Activated CD4-positive, alpha-beta T cell treated with anti-CD3 and anti-CD28 coated beads for 4 hours (primary cell): ENCODE measurements at places on chromosomes 16 and 17.

- DNase-seq = no peak
Measured at GRCh38 chr17:9484789-9485188, 90.8 kb downstream of the STX8 start.

GRCh38 chr17:6386041-6386630 lies 48.8 kb downstream of the AIPL1 start:
- no peak for DNase-seq

- no peak for DNase-seq
Measured at GRCh38 chr17:77286641-77287431, 146.1 kb downstream of the SEC14L1 start.

- no peak for DNase-seq
Measured at GRCh38 chr16:89168381-89169189, 3.0 kb upstream of the CDH15 start.

- DNase-seq = no peak
Measured at GRCh38 chr17:8345052-8345690, 5.5 kb downstream of the ODF4 start.

DNA sequence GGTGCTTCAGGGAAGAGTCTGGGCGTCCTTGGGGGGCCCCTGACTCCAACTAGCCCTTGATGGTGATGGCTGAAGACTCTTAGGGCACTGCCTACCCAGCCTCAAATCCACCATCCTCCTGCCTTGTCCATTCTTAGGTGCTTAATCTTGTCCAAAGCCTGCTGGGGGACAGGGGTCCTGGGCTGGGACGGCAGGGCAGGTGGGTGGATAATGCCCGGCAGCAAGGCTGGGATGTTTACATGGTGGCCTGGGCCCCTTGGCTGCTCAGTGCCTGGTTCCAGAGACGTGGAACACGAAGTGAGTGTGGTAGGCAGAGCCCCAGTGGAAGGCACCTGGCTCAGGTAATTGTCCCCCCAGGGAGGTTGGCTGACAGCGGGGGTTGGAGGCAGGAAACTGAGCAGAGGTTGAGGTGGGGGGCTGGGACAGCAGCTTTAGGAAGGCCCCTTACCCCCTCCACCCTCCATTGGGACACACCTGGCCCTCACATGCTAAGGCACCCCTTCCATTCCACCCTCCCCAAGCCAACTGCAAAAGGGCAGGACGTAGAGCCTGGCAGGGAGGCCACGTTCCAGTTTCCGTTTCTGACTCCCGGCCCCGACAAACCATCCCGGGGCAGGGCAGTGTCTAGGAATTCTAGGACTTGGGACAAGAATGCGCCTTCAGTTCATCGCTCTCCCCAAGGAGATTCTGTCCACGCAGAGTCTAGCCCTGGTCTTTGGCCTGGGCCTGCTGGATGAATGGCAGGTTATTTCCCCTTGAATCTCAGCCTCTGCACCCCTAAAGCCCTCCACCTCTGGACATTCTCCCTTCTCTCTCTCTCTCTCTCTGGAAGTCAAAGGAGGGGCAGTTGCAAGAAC lies 1.9 kb downstream of the FOXJ1 start:
- DNase-seq = no peak

DNA sequence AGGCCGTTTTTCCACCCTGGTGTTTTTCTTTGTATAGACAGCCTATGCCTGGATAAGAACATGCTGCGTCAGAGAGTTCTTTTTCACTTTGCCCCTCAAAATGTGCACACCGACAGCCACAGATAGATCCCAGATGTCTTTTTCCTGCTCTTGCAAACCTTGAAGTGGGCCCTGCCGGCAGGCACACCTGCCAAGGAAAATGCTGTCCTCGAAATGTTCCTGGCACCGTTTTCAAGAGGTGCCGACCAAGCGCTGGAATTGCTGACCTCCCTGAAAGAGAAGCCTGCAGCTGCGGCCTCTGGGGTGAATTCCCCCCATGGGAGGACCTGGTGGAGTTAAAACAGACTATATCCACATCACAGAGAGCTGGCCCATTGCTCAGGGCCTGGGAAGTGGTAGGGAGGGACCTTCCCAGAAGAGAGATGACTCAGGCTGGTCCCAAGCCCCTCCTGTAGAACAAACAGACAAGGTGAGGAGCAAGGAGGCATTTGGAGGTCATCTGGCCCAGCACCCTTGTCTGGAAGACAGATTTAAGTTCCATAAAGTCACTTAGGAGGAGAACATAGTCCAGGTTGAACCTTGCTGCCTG lies 668.1 kb downstream of the MAF start:
- no peak for DNase-seq

DNA sequence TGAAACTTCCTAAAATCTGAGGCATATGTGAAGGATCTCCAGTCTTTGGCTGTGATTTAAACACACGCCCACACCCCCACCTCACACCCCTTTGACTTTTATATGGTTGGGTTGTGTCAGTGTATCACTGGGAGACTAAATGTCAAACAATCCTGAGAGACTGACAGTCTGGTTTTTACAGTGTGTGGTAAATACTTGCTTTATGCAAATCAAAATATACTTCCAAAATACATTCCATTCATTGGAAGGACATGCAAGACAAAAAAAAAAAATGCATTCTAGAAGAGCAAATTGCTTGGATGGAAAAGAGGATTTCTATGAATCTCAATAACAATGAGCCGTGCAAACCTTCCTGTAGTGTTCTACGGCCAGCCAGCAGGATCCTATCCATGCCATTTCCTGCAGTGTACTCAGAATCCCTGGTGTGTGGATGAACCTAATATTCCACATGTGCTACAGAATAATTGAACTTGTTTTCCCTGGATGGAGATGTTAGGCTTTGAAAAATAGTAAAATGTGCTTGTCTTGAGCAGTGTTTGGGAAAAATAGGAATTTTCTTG lies 602.1 kb upstream of the GOT2 start:
- no peak for DNase-seq

GRCh38 chr16:85757341-85757822 lies 6.5 kb upstream of the C16orf74 start:
- no peak for DNase-seq

- peak; percentile 65 for DNase-seq
Measured at GRCh38 chr17:8935191-8935590, 30.3 kb downstream of the PIK3R5 start.

DNA sequence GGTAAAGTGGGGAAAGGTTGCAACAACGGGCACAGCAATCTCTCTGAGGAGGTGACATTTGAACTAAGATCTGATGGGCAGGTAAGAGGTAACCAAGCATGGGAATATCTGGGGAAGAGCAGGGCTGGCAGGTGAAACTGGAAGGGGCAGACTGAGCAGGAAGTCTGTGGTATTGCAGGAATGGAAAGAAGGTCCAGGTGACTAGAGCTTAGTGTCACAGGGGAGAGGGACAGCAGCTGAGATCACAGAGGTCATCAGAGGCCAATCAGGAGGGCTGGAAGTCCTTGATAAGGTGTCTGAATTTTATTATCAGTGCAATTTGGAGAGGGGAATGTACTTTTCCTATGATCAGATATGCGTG lies 73.3 kb upstream of the DHX40 start:
- no peak for DNase-seq

GRCh38 chr16:1745900-1746692 lies 25.2 kb downstream of the NME3 start:
- no peak for DNase-seq

- DNase-seq = no peak
Measured at GRCh38 chr17:10105513-10106001, 92.8 kb downstream of the GAS7 start.
